ENCODE measurements at places on chromosomes 16 and 17.

DNA sequence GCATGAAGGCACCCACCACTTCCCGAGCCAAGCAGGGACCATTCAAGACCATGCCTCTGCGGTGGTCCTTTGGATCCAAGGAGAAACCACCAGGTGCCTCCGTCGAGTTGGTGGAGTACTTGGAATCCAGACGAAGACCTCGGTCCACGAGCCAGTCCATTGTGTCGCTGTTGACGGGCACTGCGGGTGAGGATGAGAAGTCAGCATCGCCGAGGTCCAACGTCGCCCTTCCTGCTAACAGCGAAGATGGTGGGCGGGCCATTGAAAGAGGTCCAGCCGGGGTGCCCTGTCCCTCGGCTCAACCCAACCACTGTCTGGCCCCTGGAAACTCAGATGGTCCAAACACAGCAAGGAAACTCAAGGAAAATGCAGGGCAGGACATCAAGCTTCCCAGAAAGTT is 63.4 kb downstream of the DHRS7C start:
- no peak for DNase-seq

DNA sequence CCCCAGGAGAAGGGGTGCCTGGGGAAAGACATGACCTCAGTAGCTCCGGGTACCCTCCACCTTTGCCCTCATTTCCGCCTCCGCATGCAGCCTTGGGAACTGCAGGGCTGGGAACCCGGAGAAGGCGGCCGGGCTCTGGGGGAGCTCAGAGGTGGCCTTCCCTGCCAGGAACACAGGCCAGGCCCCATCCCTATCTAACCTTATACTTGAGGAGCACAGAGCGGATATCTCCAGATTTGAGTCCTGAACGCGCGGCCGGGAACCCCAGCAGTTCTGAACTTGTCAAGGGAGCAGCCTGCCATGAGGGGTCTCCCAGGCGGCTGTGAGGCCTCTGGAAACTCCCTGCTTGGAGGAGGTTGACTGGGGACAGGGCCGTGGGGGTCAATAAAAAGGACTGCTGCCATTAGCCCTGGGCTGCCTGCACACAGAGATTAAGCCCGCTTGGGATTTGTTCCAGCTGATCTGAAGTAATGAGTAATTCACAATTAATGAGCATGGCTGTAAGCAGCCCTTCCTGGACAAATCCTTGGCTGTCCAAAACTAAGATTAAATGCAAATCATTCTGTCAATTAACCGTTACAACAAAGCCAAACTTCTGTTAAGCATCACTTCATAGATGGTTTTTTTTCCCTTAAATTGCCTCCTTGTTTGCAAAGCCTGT is 26.3 kb upstream of the METRNL start:
- DNase-seq, result no peak

GRCh38 chr17:30568117-30568430 is 90.9 kb downstream of the GOSR1 start:
- DNase-seq, result no peak

DNA sequence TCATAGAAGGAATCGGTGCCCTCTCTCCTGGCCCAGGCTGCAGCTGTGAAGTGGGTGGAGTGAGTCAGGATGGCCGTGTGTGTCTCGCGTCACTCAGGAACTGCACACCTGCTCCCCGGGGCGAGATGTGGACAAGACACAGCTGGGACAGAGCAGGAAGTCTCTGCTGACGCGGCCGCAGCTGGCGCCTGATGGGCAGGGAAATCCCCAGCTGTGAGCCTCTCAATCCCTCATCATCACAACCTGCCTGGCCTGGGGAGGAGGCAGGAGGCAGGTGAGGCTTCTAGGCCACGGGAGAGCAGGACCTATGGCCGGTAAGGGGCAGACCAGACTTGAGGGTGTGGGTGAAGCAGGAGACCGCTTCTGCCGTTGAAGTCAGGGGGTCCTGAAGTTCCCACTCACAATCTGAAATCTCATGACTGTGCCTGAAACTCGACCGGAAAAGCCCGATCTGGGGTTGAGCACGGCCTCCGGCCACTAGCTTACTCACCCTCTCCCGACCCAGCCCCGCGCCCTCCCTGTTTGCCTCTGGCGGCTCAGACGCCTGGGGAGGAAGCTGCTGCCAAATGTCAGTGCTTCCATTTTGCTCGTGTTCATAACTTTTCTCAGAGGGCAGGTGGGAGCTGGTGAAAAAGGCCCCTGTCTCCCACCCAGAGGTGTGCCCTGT is 1.1 kb upstream of the TRPV3 start:
- DNase-seq, result peak; percentile 82

GRCh38 chr17:76490112-76490710 is 11.0 kb downstream of the RHBDF2 start:
- DNase-seq, result no peak

- DNase-seq, result peak; percentile 33
Observed at GRCh38 chr16:84315422-84315821, 20.7 kb downstream of the WFDC1 start.

GRCh38 chr17:66580184-66580955 is 254.5 kb upstream of the CACNG5 start:
- peak; percentile 62 for DNase-seq

GRCh38 chr16:79571065-79571902 is 29.3 kb downstream of the MAF start:
- DNase-seq, result peak; percentile 1

DNA sequence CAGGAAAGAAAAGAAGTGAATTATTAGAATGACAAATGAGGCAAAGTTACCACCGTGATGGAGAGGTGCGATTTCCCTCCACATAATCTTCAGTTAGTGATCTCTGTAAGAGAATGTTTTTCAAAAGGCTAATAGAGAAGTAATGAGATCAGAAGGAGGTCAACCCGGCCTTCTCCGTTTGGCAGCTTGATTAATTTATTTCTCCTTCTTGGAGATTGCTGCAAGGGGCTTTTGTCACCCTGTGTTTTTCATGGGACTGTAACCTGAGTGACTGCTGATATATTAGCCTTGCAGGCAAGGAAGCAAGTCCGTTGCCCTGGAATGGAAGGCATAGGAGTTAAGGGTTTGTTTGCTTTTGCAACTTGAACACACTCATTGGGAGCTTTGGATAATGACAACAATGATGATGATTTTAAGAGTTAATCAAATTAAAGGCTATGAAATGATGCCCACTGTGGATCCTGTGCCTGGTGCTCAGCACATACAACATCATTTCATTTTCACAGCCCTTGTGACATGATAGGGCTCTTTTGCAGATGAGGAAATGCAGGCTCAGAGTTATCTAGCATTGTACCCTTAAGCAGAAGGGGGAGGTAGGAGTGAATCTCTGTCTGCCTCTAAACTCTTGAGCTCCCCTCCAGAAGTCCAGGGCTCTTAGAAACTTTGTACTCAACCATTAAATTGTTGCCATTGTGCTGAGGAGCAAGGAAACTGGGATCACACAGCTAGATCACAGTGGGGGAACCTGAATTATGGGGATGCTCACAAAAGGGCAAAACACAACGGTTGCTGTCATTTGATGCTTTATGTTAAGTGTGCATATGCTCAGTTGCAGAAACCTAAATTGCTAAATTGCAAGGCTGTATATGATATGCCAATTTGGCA is 226.3 kb downstream of the WWOX start:
- DNase-seq, result no peak

DNA sequence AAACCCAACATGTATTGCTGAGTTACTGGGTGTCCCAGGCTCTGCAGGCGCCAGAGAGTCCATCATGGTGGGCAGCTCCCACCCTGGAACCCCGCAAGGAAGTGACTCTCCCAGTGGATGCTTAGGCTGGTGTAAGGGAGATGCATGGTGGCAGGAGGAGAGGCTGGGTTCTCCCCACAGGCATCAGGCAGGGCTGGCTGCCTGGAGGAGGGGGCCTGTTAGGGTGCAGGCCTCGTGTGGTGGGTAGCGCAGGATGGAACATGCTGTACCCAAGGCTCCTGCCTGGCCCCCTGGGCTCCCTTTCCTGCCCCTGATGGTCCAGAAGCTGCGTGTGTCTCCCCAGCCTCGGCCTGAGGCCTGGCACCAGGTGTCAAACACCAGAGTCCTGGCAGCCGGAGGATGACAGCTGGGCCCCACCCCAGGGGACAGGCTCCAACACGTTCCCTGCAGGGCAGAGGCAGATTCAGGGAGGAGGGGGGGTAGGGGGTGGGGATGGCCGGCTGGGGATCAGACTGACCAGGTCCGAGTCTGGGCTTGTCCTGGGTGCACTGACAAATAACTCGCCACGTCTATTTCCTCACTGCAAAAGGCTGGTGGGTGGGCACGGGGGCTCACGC is 40.2 kb upstream of the CIBAR2 start:
- no peak for DNase-seq

- DNase-seq, result peak; percentile 61
Observed at GRCh38 chr17:16585796-16586195, 16.8 kb upstream of the ZNF287 start.

GRCh38 chr16:88389621-88390160 is 6.9 kb downstream of the ZNF469 start:
- peak; percentile 34 for DNase-seq

DNA sequence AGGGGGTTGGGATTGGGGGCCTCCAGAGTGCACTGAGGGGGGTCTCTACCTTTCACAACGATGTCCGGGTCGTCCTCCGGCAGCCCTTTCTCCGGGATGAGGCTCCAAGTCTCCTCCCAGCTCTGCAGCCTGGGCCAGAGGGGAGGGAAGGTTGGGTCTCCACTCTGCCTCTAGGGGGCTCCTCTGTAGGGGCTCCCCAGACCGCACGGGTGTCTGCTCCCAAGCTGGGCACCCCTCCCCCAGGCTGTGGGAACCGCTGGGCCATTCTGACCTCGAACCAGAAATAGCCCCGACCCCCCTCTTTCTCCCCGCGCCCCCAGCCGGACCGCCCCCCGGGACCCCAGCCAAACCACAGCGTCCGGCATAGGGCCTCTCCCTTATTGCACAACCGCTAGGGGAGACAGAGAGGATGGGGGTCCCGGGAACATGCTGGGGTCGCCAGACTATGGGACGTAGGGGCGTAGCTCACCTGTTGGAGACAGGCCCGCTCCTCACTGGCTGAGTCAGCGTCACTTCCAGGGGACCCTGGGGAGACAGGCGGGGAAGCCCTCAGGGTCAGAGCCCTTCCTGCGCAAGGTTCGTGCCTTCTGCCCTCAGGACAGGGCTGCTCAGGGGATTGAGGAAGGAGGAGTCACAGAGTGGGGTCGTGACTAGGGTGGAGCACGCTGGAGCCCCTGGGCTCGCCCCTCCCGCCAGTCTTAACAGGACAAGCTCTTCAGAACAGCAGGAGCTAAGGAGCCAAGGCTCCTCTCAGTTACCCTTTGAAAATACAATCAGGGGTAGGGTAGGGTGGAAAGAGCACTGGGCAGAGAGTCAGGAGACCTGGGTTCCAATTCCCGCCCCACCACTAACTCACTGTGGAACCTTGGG is 2.7 kb downstream of the PLEKHH3 start:
- DNase-seq, result peak; percentile 62

DNA sequence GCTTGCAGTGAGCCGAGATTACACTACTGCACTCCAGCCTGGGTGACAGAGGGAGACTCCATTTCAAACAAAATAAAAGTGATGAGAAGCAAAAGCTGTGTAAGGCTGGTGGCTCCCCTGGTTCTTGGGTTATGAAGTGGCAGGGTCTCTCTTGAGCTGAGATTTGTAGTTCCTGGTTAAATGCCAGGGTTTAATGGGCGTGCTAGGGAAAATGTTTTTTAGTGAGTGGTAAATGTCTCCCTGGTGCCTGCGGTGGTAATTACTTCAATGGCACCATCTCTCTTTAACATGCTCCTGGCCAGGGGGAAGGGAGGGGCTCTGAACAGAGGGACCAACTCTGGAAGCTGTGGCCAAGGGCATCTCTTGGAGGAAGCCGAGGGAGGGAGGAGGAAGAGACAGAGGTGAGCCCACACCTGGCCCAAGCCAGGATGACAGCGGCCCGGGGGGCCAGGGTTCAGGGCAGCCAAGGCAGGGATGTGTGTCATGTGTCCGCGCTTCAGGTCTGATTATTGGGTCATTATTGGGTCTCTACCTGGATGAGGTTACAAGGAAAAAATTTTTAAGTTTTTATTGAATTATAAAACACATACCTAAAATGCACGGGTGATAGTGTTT is 17.8 kb upstream of the RPL38 start:
- no peak for DNase-seq

DNA sequence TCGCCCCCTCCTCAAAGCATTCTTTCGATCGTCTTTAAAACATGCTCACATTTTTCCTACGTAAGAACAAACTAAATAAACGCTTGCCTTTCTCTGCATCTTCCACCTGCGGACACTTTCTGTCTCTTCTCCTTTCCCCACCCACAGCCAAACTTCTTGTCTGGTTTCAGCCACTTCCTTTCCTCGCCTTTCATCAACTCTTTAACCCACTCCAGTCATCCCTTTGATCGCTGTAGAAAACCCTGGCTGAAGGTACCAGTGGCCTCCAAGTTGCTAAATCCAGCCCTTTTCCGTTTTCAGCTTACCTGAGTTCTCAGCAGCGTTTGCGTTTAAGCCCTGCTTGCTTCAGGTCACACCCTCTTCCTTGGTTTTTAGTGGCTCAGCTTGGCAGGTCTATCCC is 483 bp downstream of the RPA1 start:
- peak; percentile 5 for DNase-seq

- DNase-seq, result no peak
Observed at GRCh38 chr17:80807882-80808281, 183.8 kb upstream of the CHMP6 start.

- no peak for DNase-seq
Observed at GRCh38 chr16:72311426-72311825, 139.5 kb upstream of the PMFBP1 start.
